CD4-positive, alpha-beta T cell (primary cell): ENCODE measurements at places on chromosomes 7 and 10. TPM values are rescaled to one million over a fixed set of nuclear protein-coding genes. Genes with fewer than 3 reads are reported as not detected.

DNA sequence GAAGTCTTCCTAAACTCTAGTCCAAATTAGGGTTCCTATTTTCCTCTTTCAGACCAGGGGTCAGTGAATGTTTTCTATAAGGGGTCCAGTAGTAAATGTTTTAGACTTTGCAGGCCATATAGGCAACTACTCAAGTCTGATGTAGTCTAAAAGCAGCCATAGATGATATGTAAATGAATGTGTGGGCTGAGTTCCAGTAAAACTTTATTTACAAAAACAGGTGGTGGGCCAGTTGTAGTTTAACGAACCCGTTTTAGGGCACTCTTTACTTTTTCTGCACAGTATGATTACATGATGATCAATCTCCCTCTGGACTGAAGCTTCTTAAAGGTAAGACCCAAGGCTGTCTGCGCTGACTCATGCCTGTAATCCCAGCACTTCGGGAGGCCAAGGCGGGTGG is 243.6 kb downstream of the CAMK1D start:
- no peak for DNase-seq

DNA sequence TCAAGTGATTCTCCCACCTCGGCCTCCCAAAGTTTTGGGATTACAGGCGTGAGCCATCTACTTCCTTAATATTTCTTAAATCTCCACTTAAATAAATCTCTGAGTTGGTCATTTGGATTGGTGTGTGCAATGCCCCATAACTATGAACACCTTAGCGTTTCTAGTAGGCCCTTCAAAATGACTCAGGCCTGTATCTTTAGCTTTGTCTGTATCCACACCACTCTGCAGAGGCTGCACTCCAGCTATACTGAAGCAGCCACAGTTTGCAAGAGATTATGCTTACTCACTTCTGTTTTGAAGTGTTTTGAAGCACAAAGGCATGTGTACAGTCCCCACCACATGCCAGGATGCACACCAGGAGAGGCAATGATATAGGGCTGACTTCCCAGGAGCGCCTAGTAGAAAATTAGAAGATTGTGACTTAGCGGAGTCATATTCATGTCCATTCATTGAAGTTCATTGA is 2.4 kb upstream of the ST7 start:
- no peak for DNase-seq

DNA sequence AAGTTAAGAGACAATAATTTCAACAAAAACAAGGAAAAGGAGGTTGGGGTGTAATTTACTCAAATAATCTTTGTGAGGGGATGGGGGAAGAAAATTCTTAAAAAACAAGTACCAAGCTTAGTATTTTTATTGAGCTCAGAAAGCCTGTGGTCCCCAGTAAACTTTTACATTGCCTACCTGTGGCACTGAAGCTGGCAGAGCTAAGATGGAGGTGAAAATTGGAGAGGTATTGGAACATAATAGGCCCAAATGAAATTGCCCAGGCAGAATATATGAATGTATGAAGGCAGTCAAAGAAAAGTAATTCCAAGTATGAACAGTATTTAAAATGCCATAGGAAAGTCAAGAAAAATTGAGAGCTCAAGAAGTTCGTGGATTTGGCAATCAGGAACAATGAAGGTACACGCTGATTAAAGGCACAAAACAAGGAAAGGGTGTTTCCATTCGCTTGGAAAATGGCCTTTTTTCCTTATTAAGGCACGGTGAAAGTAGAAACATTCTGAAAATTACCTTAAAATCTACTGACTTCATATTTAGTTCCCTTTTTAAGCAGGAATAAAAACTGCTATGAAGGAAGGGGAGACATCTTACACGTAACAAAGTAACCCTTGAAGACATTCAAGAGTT is 3.4 kb upstream of the KMT2E start:
- no peak for DNase-seq

GRCh38 chr10:58241346-58241745 is 26.3 kb downstream of the IPMK start:
- DNase-seq: no peak

DNA sequence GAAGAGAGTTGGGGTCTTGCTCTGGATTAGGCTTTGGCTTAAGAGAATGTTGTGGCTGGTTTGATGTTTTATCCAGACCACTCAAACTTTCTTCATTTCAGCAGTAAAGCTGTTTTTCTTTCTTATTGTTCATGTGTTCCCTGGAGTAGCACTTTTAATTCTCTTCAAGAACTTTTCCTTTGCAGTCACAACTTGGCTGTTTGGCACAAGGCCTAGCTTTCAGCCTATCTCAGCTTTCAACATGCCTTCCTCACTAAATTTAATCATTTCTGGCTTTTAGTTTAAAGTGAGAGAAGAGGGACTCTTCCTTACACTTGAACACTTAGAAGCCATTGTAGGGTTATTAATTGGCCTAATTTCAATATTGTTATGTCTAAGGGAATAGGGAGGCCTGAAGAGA is 18.1 kb downstream of the CCDC126 start:
- no peak for DNase-seq

The RSPH10B2 gene
- total RNA-seq: not detected

- no peak for DNase-seq
These were observed 3.7 kb downstream of the ZFYVE27 start for GRCh38 chr10:97740613-97741012.

- DNase-seq: no peak
These were observed 1.0 kb downstream of the EIF3B start for GRCh38 chr7:2355705-2356008.

DNA sequence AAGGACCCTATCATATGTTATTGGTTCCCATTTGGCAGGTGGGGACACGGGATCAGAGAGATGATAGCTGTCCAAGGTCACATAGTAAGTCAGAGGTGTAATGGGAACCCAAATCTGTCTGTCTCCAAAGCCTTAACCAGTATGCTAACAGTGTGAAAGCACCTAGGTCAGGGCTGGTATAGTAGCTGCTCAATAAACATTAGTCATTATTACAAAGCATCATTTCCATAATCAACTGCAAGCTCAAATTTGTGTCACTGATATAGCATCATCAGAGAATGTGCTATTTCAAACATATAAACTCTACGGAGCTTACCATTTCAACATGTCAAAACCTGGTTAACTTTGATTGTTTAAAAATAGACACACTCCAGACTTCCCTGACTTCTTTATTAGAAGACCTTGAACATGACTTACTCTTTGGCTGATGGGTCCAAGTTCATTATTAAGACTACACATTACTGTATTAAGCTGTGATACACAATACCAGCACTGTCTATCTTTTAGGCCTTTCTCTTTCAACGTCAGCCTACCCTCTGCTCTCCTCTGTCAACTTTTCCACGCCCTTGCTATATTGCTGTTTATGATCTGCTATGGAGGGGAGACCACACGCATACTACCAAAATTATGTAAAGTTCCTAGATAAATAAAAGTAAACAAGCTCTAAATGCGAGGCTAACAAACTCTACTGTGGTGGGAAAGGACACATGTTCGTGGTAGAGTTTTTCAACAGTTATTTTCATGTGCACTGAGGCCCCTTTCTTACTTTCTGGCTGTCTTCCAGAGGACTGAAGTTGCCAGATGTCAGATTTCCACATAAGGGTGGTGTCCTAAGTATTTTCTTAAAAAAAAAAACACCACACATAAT is 33.6 kb downstream of the DNMBP start:
- no peak for DNase-seq

- peak; percentile 65 for DNase-seq
These were observed 811 bp downstream of the RGS10 start for GRCh38 chr10:119541459-119542356.

DNA sequence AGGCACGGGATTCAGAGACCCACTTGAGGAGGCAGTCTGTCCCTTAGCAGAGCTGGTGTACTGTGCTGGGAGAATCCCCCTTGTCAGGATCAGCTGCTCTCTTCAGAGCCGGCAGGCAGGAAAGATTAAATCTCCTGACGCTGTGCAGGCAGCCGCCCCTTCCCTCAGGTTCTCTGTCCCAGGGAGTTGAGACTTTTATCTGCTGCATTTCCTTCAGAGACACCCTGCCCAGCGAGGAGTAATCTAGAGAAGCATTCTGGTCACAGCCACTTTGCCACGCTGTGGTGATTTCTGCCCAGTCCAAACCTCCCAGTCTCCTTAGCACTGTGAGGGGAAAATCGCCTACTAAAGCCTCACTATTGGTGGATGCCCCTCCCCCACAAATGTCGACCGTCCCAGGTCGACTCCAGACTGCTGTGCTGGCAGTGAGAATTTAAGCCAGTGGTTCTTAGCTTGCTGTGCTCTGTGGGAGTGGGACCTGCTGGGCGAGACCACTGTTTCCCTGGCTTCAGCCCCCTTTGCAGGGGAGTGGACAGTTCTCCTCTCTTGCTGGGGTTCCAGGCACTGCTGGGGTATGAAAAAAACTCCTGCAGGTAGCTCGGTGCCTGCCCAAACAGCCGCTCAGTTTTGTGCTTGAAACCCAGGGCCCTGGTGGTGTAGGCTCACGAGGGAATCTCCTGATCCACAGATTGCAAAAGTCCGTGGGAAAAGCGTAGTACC is 265.4 kb downstream of the ZWINT start:
- no peak for DNase-seq

- DNase-seq: no peak
These were observed 146.3 kb downstream of the SKIDA1 start for GRCh38 chr10:21379143-21379542.

The AKR1C1 gene
- 1.6 TPM for total RNA-seq

The TRUB1 gene
- total RNA-seq: 7.7 TPM

The CRHR2 gene
- total RNA-seq: not detected

GRCh38 chr7:5053175-5053574 is 7.5 kb downstream of the RBAK start:
- DNase-seq: no peak

DNA sequence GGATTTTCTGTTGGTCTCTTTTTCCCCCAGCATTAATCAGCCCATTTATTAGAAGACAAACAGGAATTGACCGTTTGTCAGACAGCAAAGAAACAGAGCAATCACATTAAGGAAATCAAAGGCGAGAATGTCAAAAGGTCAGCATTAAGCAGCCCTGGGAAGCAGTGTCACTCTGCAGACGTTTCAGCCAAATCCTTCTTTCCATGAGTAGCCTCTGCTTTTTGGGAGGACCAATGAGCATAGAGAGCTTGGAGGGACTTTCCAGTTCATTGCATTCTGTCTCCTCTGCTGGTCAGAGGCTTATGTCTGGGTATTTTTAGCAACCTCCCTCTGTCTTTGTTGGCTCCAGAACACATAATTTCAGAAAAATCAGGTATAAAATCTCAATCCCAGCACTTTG is 481.4 kb downstream of the GALNT17 start:
- no peak for DNase-seq

The IKZF1 gene
- total RNA-seq: 297 TPM

- DNase-seq: no peak
These were observed 48.4 kb upstream of the PODXL start for GRCh38 chr7:131604841-131605279.

GRCh38 chr7:96401200-96401599 is 79.3 kb upstream of the SLC25A13 start:
- no peak for DNase-seq

The TEX36 gene
- total RNA-seq: not detected

DNA sequence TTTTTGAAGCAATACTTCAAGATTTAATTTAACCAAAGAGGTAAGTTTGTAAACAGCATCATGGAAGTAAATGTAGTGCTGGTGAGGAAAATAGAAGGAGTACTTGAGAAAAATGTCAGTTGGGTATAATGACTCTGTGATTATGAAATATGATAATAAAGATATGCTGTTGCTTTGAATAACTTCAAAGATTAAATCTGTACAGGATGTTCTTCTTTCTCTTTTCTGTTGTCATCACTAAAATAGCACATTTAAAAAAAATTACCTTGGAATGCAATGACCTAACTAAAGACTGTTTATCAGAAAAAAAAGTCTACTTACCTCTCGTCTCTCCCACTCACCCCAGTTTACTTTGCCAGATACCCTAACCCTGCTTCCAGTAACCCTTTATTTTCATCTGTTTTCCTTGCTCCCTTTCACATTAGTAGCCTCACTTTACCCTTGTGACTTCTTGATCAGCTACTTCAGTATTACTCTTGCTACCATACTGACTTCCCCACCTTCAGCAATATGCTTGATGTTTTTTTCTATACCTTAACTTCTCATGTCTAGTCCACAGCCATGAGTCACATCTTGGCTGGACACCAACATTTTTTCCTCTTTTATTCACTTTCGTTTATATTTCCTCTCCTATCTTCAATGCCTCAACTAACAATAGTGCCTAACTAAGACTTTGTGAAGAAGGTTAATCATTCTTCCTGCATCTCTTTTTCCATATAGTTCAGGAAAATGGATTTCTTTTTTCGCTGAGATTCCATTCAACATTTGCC is 29.7 kb upstream of the TAS2R16 start:
- DNase-seq: no peak

DNA sequence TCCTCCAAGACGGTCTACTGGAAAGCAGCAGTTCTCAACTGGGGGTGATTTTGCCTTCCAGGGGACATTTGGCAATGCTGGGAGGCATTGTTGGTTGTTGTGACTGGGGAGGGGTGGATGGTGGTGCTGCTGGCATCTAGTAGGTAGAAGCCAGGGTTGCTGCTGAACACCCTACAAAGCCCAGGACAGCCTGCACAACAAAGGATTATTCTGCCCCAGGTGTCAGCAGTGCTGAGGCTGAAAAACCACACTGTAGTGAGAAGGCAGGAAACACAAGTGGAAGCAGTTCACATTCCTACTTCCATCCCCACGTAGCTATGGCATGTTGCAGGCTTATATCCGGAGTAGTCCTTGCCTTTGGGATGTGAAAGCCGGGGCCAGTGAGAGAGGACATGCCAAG is 86.9 kb downstream of the AOAH start:
- DNase-seq: no peak

- DNase-seq: peak; percentile 37
These were observed 3.4 kb upstream of the GAL3ST4 start for GRCh38 chr7:100171840-100172239.

GRCh38 chr10:3779158-3779741 is 5.8 kb downstream of the KLF6 start:
- peak; percentile 40 for DNase-seq

GRCh38 chr7:47452295-47452694 is 129.6 kb downstream of the TNS3 start:
- no peak for DNase-seq

The ERVW-1 gene
- not detected for total RNA-seq

- no peak for DNase-seq
These were observed 13.5 kb upstream of the SCRN1 start for GRCh38 chr7:30003098-30003497.

The MAD1L1 gene
- total RNA-seq: 160 TPM

- DNase-seq: no peak
These were observed 187.9 kb downstream of the GATA3 start for GRCh38 chr10:8242295-8242872.

The OR6B1 gene
- not detected for total RNA-seq

- no peak for DNase-seq
These were observed 42.4 kb downstream of the INSIG1 start for GRCh38 chr7:155340071-155340531.

DNA sequence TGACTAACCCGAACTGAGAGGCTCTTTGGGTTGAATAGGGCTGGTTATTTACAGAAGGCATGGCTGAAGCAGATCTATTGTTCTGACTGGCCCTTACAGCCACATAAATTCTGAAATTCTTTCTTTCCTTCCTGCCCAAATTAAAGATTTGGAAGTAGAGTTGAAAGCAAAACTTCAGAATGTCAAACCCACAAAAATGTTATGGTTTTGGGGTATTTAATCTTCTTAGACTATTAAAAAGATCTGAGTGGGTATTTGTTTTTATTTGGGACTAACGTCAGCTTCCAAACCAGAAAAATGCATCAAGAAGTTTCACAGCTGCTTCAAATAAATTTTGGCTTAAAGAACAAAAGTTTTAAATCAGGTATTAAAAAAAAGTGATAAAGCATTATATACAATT is 124.5 kb downstream of the AHR start:
- no peak for DNase-seq

- no peak for DNase-seq
These were observed 122.2 kb downstream of the PDE1C start for GRCh38 chr7:31948029-31948428.

The KAZALD1 gene
- not detected for total RNA-seq

GRCh38 chr10:61626209-61626608 is 36.5 kb upstream of the CABCOCO1 start:
- DNase-seq: no peak

The MKX gene
- not detected for total RNA-seq
